ENCODE measurements at places on chromosomes 5 and 9.

DNA sequence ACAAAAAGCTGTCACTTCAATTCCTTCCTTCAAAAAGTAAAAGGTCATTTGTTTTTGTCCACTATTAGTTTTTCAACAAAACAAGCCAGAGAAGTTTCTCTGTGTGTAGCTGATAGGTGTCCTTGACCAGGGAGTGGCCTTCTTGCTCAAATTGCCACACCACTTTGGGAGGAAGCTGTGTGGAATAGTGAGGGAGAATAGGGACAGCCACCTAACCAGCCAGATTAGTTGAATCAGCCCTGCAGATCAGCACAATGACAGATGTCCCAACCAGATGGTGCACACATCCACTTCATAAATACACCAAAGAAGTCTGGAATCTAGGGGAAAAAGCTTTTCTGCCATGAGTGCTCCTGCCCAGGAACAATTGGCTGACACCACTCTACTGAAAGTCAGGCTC is 37.2 kb downstream of the NREP start:
- DNase-seq, result no peak

DNA sequence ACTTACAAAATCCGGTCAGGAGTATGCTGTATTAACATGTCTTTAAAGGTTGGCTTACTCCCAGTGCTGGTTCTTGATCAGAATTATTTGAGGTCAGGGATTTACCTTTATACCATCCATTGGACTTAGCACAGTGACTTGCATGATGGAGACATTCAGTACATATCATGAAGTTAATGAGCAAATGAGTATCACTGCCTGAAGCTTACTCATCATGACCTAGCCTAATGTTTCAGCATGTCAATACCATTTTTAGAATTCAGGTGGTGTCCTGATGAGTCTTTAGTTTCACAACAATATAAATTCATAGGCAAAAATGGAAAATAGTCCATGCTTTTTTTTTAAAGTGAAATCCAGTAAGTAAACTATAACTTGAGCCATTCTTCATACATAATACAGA is 226.0 kb upstream of the C9orf72 start:
- DNase-seq, result no peak

DNA sequence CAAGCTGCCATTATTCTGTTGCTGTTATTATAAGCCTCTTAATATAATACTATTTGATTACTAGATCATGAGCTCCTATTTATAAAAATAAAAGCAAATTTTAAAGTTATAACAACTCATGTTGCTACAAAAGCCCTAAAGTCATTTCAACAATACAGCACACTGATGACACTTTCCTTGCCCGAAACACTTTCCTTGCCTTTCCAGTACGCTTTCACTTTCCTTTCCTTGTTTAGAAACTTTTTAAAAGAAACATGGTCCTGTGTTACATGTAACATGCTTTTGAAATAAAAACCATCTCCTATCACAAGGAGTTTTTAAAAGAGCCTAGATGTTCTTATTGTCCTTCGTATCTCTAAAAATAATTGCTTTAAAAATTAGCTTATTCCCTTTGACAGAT is 688.4 kb downstream of the PTPRD start:
- no peak for DNase-seq

- DNase-seq, result no peak
These were observed 39.2 kb downstream of the OLFM1 start for GRCh38 chr9:135126451-135127187.

DNA sequence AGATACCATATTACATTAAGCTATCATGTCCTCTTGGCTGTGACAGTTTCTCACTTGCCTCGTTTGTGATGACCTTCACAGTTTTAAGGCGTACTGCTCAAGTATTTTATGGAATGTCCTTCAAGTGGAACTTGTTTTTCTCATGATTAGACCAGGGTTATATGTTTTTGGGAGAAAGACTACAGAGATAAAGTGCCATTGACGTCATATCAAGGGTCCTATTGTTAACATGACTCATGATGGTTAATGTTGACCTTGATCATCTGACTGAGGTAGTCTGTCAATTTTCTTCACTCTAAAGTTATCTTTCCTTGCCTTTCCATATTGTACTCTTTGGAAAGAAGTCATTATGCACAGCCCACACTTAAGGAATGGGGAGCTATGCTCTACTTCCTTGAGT is 17.8 kb upstream of the PTBP3 start:
- DNase-seq, result no peak
